Common myeloid progenitor, CD34-positive (primary cell): ENCODE measurements at places on chromosomes 4 and X.

DNA sequence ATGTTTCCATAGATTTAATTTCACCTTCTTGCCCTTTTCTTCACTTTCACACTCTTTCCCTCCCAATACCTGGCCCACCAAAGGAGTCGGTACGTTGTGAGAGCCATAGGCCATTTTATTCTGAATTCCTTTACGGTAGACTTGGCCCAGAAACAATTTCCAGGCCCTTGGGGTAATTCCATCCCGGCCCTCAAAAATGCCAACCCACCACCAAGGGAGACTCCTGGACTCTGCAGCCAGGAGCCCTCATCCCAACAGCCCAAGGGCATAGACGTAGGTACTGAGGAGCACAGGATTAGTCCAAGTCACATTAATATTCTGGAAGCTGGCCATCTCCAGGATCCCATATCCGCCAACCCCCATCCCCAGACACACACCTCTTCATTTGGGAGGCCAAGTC, 102.9 kb downstream of the LIMCH1 start:
- no peak for DNase-seq

DNA sequence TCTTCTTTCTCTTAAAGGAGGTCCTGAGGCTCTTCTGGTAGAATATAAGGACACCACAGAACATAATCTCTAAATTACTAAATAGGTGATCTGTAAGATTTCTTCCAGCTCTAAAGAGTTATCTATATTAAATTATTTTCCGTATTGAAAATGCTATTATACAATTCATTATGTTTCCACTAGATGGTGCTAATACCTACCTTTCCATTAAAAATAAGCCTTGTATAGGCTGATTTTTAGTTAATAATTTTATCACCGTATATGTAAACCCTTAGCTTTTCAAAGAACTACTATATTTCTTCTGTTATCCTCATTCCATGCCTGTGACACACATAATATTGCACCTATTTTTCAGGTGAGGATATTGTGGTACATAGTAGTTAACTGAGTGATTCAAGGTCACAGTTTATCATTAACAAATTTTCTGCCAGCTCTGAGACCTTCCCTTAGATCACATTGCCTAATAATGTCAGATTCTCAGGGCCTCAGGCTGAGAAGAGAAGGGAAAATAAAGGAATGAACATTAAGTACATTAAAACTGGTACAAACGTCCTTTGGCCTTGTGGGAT, 138.8 kb downstream of the TEX11 start:
- peak; percentile 2 for DNase-seq

DNA sequence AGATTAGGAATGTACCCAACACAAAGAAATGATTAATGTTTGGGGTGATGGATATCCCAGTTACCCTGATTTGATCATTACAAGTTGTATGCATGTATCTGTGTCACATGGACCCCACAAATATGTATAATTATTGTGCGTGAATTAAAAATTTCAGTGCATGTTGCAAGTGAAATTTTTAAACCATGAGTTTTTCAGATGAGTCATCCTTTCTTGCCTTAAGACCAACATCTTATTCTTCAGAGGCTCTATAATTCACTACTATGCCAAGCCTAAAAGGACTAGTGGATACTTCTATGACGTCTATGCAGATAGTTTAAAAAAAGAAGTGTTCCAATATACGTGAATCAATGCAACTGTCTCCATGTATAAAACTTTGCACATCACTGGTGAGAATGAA, 113.0 kb upstream of the SH3RF1 start:
- no peak for DNase-seq

DNA sequence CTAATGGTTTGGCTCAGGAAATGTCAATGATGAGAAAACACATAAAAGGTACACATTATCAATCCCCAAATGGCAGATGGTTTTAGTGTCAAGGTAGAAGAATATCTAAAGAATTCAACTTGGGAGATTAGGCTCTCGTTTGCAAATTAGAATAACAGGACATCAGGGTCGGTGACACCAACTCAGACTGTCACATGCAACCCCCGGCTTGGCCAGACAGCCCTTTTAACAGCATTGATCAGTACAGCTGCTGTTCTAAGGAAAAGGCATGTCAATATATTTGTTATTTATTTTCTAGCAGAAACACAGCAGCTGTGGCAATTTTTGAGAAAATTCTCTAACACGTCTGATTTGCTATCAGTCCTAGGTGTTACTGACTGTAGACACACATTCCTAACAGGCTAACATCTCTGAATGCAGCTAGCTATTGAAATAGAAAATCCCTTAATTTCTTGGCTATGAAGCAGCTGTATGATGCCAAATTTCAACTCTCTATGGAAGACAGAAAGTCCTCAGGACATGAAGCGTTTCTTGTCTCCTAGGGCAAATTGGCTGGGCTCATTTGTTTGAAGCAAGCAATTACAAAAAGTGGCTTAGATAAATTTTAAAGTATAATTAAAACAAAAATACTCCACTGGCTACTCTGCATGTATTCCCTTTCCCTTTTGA, 269.0 kb upstream of the CXXC4 start:
- no peak for DNase-seq

GRCh38 chrX:46258356-46258755, 286.9 kb downstream of the ZNF674 start:
- DNase-seq, result no peak

DNA sequence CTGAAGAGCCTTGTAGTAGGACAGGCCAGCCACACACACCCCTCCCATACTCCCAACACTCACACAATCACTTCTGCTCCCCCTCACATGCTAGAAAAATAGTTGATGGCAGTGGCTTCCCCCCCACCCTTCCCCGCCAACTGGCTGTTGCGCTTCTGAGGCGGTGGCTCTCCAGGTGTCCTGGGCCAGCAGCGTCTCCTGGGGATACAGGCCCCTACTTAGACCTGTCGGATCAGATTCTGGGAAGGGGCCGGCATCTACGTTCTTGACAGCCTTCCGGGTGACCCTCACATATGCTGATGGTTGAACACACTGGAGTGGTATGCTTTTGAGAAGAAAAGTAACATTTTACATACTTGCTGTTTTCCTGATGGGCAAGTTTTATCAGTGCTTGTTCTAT, 39.9 kb downstream of the TNIP2 start:
- DNase-seq, result no peak

DNA sequence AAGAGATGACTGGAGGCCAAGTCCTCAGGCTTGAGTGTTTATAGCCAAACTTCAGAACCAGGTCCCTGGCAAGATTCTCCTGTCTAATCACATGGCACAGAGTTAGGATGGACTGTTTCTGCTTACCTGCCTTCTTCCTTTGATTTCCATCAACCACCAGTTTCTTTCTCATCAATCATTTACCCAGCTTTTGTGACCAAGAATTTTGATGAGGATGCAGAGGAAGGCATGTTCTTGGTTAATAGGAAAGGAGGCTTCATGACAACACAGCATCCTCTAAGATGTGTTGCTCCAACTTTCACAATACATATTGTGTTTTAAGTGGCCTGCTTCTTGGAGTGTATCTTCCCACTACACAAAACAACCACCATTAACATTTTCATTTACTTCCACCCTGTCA, 65.3 kb downstream of the NFKB1 start:
- DNase-seq, result no peak

DNA sequence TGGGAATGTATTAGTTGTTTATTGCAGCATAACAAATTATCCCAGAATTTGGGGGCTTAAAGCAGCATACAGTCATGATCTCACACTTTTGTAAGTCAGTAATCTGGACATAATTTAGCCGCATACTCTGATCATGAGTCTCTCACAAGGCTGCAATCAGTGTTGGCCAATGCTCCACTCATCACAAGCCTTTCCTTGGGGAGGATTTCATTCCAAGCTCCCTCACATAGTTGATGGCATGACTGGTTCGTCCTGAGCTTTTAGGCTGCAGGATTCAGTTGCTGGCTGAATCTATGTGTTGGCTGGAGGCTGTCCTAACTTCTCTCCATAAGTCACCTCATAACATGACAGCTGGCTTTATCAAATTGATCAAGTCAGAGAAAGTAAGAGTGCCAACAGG, 1568.6 kb upstream of the PCDH7 start:
- DNase-seq, result no peak

- no peak for DNase-seq
Measured at GRCh38 chrX:153983321-153983801, 10.8 kb downstream of the TMEM187 start.

DNA sequence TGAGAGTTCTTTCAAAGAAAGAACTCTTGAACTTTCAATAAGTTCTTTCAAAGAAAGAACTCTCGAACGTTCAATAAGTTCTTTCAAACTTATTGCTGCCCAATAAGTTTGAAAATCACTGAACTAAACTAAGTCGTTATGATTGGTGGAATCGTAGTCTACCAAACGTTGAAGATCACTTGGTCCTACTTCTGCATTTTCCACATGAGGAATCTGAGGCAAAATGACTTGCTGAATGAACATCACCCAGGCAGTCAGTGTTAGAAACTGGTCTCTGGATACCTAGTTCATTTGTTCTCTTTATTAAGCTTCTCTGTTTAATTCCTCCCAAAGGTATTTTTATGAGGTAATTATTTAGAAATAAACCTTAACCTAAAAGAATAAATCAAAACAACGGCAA, 7.1 kb upstream of the CNOT6L start:
- no peak for DNase-seq

- DNase-seq, result no peak
Measured at GRCh38 chr4:146261041-146261440, 46.7 kb downstream of the REELD1 start.

DNA sequence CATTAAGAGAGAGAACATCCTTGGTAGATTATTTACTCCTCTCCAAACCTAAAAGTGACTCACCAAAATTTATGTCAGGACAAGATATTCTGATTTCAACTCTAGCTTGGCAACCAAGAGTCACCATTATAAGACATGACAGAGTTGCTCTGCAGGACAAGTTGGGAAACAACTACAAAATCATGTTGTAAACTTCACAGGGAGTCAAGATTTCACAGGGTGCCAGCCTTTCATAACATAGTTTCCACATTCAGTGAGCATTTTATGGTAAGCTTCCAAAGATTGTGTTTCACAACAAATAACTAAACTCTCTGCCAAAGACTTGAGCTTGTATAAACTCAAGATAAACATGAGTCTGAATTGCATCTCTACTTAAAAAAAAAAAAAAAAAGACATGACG, 121.0 kb upstream of the DIAPH2 start:
- DNase-seq, result no peak

DNA sequence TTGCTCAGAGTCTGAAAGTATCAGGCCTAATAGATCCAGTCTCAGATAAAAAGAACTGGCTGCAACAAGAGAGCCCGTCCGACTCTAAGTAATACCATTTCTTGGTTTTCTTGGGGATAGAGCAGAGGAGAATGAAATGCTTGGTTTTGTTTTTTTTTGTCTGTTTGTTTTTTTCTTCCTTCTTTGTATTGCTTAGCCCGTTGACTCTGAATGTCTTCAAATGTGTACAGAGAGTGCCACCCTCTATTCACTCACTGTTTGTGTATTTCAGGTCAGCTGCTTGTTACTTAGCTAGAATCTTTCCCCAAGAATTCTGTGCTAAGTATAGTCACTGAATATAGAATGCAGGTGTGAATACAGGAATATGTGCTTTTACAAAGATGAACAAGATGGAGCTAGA, 5.7 kb upstream of the TMEM156 start:
- DNase-seq, result no peak

DNA sequence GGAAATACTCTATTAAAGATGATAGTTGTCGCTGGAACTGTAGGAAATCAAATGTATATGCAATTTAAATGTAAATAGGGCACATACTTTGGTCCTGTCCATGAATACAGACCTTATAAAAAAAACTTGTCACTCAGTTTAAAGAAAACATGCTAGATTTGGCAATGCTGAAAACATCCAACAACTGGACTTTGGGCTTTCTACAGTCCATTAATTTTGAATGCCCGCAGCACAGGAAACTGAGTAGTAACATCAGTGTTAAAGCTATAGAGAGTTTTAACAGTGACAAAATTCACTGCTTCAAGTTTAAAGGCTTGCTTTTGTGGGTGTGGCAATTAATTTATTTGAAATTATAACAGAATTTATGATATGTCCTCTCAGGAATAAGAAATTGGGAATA, 578.4 kb downstream of the TRIML1 start:
- no peak for DNase-seq
